ENCODE measurements at places on chromosomes 3 and 15. TPM values are rescaled to one million over a fixed set of nuclear protein-coding genes. Genes with fewer than 3 reads are reported as not detected.
A peak's percentile ranks its signal among the peaks of the same experiment; 100 is the strongest.

DNA sequence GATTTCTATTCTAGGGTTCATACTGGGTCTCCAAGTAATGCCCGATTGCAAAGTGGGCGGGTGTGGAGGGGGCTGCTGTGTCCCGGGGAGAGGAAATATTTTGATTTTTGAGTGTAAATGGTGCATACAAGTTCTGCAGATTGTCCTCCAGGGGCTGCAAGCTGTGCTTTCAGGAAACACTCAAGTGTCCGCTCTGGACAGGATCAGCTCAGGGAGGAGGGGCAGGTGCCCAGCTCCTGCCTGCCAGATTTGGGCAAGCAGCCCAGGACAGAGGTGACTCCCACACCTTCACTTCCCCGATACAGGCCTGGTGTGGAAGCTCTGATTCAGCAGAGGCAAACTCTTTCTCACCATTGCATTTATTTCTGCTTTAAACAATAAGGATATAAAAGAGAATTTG is 142.7 kb downstream of the ALDH1A2 start:
- DNase-seq: peak; percentile 91

DNA sequence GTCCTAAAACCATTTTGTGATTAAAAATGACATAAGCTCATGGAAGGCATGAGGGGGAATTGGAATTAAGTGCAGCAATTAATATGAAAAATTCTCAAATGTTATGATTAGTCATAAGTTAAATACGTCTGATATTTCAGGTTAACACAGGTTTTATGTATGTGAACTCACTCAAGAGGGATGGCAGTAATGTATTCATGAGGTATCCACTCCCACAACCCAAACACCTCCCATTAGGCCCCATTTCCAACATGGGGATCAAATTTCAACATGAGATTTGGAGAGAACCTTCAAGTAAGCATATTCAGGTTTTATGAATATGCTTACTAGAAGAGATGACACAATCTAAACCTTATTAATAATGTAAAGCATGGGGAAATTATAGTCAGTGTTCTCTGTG is 41.6 kb upstream of the IL20RB start:
- DNase-seq: no peak

- no peak for DNase-seq
Observed at GRCh38 chr3:58383476-58383875, 50.2 kb downstream of the PDHB start.

DNA sequence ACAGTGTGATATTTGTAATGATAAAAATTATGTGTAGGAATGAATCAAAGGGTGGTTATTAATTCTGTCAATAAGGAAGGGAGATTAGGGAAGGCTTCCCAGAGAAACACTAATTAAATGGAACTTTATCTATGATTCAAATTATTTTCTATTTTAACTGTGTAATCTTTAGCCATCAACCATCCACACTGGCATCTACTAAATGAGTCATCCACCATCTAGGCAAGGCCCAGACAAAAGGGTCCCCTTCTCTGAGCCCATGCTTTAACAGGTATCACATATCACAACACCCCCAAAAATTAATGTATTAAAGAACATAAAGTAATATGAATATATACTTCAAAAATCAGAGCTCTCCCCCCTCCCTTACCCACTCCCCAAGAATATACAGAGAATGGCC is 19.9 kb upstream of the TPM1 start:
- DNase-seq: no peak

- DNase-seq: no peak
Observed at GRCh38 chr3:167811031-167811430, 75.5 kb downstream of the SERPINI1 start.

GRCh38 chr15:80934761-80935221 is 54.8 kb downstream of the MESD start:
- no peak for DNase-seq

GRCh38 chr3:156474560-156475389 is 80.1 kb downstream of the SSR3 start:
- no peak for DNase-seq

DNA sequence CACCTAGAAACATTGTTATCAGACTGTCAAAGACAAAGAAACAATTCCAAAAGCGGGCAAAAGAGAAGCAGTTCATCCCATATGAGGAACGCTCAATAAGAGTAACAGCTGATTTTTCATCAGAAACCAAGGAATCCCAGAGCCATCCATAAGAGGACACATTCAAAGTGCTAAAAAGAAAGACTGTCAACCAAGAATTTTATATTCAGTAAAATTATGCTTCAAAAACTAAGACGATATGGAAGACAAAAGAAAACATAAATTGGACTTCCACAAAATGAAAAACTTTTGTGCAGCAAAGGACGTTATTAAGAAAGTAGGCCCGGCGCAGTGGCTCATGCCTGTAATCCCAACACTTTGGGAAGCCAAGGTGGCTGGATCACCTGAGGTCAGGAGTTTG is 4.0 kb downstream of the LEO1 start:
- DNase-seq: no peak

The FAM81A gene
- not detected for total RNA-seq

The FSIP1 gene
- not detected for total RNA-seq

The PP2D1 gene
- total RNA-seq: not detected
